NCI-H460 (cell line): ENCODE measurements at places on chromosomes 13 and 19. TPM values are rescaled to one million over a fixed set of nuclear protein-coding genes. Genes with fewer than 3 reads are reported as not detected.

- no peak for DNase-seq
Measured at GRCh38 chr19:33343859-33344572, 29.5 kb upstream of the CEBPG start.

DNA sequence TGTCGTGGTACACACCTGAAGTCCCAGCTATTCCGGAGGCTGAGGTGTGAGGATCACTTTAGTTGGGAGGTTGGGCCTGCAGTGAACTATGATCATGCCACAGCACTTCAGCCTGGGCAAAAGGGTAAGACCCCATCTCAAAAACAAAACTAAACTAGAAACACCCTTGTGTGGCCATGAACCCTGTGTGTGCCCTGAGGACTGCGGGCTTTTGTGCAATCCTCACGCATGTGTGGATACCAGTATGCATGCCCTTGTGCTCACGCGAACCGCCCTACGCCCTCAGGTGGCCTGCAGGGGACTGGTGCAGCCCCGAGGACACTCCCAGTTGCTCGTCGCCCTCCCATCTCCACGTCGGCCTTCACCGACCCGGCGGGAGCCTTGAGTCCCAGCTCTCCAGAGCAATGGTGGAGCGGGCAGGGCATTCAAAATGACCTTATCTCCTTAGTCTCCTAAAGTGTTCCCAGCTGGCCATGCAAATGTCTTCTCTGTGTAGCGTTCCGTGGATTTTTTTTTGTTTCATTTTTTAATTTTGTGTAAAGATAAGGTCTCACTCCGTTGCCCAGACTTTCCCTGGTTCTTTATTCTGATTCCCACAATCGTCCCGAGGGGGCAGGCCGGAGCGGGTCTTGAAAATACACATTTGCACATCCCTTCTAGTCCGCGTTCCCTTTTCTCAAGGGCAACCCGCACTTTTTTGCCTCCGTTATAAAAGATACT lies 868 bp upstream of the EGLN2 start:
- peak; percentile 11 for DNase-seq

DNA sequence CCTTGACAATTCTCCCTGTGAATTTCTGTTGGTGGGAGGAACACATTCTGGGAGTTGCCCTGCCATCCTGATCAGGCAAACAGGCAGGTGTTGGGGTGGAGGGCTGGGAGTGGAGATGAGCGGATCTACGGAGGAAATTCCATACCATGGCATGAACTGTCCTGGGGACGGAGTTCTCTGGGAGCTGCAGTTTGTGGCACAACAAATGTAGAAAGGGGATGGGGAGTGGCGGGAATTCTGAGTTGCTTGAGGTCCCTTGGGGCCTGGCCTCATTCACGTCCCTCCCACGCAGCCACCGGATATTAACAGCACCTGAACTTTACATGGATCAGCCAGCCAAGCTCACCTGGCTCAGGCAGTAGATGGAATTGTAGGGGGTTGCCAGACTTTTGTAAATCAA lies 70.0 kb downstream of the CHST8 start:
- no peak for DNase-seq

DNA sequence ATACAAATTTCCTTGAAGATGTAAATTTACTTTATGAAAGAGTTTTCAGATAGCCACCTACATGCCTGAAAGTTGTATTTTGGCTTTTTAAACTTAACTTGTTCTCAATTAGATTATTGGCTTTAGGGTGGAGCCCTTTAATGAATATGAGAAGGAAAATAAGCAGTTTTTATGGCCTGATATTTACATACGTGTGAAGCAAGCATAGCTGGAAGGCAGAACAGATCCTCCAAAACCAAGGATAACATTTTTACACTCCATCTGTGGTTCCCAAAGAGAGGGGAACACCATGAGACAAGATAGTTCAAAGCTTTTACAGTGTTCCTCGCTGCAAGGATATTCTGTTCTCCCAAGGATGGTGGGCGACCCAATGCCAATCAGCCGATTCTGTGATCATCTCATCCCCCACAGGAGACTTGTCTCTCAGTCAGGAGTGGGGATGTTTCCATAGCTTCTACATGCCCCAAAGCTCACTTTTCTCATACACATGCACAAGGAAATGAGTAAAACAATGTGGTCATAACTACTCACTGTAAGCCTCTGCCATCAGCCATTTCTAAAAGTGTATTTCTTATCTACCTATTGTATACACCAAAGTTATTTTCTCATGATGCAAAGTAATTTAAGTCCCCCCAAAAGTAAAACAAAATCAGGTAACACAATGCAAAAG lies 24.6 kb upstream of the KBTBD6 start:
- no peak for DNase-seq

GRCh38 chr19:15231271-15231670 lies 977 bp downstream of the EPHX3 start:
- no peak for DNase-seq

GRCh38 chr13:33262062-33262487 lies 23.5 kb downstream of the STARD13 start:
- no peak for DNase-seq

GRCh38 chr19:4284974-4285373 lies 5.9 kb downstream of the SHD start:
- no peak for DNase-seq

GRCh38 chr13:112445411-112446271 lies 69.5 kb downstream of the SPACA7 start:
- no peak for DNase-seq

- DNase-seq: no peak
Measured at GRCh38 chr13:100636441-100636840, 38.2 kb downstream of the TMTC4 start.

- DNase-seq: no peak
Measured at GRCh38 chr13:113533161-113533840, 42.8 kb upstream of the DCUN1D2 start.

- DNase-seq: no peak
Measured at GRCh38 chr13:108220041-108220440, 1.8 kb downstream of the ABHD13 start.

DNA sequence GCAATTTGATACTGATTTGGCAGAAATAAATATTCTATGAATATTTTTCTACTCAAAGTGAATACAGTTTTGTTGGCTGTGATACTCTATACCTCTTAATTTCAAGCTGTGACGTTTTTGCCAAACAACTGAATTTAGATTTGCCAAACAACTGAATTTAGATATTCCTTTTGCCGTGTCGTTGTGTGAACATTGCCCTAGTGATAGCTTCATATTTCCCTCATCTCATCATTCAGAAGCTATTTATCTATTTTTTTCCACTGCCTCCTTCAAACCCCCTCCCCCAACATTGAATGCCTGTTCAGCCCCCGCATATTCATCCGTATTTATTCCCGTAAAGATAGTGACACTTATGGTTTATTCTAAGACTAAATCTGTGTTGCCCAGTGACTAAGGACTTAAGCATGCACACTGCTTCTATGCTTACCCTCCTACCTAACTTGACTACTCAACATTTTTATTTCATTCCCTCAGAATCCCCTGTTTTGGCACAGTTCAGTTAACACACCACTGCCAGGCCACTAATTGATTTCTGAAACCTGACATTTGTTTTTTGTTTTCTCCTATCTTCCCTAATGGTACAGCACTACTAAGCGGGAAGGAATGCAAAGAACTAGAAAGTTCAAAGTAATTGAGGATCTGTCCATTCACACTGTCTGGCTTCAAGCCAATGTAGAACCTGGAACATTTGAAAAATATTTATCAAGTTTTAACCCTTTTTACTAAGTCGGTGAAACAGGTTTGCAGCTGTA lies 2.8 kb upstream of the KLF5 start:
- peak; percentile 44 for DNase-seq

Gene ZNF253
- total RNA-seq: 1.5 and 2.4 TPM in 2 replicates

Gene LRRC63
- total RNA-seq: 23.2 and 25.2 TPM in 2 replicates

Gene FSD1
- not detected in 2 replicates for total RNA-seq

Gene C1QTNF9
- total RNA-seq: not detected in 2 replicates
